Non-pigmented ciliary epithelial cell (primary cell): ENCODE measurements at places on chromosomes 2 and 18.
A peak's percentile ranks its signal among the peaks of the same experiment; 100 is the strongest.

- no peak for DNase-seq
These were observed 261.2 kb downstream of the ALK start for GRCh38 chr2:29660201-29660600.

DNA sequence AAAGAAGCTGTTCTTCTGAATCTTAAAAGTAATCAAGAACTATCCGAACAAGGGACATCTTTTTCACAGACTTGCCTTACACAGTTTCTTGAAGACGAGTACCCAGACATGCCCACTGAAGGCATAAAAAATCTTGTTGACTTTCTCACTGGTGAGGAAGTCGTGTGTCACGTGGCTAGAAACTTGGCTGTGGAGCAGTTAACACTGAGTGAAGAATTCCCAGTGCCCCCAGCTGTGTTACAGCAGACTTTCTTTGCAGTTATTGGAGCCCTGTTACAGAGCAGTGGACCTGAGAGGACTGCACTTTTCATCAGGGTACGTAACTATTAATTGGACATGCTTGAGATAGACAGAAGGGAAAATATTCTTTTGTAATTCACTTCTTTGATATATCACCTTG is 2.4 kb downstream of the MRPL44 start:
- DNase-seq: no peak

DNA sequence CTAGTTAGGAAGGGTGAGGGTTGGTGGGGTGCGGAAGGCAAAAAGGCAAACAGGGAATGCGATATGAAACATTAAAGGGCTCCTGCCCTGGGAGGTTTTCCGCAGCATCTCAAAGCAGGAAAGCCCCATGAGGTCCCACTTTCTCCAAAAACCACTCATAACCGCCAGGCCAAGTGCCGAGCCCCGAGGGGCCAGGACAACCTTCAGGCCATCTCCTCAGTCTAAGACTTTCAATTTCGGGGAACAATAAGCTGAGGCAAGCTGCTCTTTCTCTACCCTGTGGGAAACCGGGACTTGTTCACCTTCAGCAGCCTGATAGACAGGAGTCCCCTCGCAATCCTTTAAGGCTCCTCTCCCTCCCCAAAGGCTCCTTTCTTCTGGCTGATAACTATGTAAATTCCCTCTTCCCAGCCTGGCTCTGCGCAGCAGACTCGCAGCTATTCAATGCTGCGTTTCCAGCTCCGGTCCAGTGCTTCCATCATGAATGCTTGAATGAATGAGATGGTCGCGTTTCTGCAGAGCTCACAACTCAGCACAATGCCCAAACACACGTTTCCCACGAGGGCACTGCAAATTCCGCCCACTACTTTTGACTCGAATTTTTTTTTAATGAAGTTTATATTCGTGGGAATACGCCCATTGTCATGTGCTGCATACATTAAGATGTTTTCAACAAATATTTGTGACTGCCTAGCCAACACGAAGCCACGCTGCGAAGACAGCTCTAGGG is 1.4 kb downstream of the LAMA1 start:
- no peak for DNase-seq

GRCh38 chr2:226333388-226333787 is 466.2 kb downstream of the IRS1 start:
- DNase-seq: no peak

DNA sequence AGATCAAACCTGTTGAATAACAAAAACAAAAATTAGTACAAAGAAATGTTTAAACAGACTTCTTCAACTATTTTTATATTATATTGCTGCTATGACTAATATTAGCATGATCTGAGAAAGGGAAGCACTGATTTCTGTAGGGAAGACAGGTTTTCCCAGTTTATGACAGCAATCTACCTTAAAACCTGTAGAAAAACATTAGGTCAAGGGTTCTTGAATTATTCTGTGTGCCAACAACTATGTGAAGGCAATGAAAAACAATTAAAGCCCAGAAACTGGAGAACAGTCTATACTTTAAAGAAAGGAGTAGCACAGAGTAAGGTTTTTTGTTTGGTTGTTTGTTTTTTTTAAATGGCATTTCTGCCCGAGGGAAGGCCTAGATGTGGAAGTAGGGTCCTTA is 23.3 kb downstream of the PUM2 start:
- DNase-seq: no peak

GRCh38 chr2:18741895-18742732 is 152.7 kb upstream of the NT5C1B start:
- no peak for DNase-seq

- no peak for DNase-seq
These were observed 200.3 kb downstream of the PDE11A start for GRCh38 chr2:177872286-177872685.

DNA sequence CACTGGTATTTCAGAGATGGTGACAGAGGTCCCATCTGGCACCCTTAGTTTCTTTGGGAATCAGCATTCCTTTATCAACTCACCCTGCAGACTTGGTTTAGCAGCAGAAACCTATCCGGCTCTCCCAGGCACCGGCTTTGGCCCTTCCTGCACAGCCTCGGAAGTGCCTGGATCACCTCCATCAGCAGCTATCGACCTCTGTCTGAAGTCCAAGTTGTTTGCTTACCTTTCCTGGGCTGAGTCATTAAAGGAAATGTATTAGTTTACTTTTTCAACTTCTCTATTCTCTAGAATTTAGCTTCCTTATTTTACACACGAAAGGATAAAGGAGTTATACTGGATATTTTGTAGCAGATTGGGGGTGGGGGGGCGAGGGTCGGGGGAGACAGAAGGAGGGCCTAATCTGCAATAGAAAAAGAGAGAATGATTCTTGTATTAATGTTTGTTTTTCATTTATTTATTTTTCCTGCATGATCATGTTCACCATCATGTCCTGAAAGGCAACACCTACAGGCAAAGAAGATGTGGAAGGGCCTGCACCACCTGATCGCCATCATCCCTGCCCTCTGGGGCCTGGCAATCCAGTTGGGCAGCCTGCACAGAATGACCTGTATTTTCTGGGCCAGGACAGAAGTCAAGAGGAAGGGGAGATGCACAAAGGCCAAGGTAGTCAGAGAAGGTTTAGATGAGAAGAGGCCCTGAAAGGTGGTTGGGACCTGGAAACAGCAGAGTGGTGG is 22.1 kb upstream of the MAT2A start:
- no peak for DNase-seq

GRCh38 chr2:121284463-121285449 is at the start of gene TFCP2L1:
TFCP2L1 (minus strand) TSS chr2:121285202; CDS start chr2:121285109, 93 bp downstream.
- DNase-seq: no peak

GRCh38 chr2:183950673-183951072 is 647.7 kb upstream of the ZNF804A start:
- no peak for DNase-seq

DNA sequence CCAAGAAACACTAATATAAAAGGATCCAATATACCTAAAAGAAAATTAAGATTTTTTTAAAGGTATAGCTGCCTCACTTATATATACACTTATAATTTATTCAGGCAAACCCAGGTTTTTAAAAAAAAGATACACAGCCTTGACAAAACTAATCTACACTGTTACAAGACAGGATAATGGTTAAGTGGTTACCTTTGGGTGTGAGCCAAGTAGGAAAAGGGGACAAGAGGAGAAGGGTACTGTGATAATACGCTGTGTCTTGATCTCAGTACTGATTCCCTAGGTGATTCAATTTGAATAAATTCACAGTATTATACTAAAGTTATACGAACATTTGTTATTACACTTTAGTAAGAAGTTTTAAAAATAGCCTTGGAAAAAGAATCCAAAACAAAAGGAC is 30.6 kb downstream of the KLHL41 start:
- no peak for DNase-seq

DNA sequence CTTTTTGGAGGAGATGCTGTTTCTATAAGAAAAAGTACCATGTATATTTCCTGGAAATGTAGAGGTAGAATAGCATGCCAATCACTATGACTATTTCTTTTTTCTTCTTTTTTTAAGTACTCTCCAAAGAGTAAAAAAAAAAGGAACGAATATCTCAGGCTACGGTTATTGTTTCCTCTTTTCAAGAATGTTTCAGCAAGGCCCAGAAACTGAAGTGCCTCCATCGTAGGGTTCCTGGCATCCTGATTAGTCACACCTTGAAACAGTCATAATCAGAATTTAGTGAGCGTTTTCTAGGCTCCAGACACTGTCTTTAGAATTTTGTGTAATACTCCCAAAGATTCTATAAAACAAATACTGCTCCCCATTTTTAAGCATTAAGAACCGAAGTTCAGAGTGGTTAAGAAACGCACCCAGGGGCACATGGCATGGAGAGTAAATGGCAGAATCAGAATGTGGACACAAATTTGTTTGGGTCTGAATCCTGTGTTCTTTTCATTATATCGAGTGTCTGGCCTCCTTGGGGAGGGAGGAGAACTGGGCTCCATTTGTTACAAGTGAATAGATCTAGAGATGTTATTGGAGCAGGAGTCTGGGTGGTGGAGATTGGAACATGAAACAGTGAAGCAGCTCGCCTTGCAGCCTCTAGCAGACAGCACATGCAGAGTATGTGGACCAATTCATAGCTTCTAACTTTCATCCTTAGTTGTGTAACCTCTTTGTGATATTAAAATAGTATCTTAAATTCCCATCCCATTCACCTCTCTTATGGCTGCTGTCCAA is 26.7 kb downstream of the ZEB2 start:
- DNase-seq: no peak

GRCh38 chr2:191811807-191812602 is 34.9 kb downstream of the CAVIN2 start:
- DNase-seq: no peak

DNA sequence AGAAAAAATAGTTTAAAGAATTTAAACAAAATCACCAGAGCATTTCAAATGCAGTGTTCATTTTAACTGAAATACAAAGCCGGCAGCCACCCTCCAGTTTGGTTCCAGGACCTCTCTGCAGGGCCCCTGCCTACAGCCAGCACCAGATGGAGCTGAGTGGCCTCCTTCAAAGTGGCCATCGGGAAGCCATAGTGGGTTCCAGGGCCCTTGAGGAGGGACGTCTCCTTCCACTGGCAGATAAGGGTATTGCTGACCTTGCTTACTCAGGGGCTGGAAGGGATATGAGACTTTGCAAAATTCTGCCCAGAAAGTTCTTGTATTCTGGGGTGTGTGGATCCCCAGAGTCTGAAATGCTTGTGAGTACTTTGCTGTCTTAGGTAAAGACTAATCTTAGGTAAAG is 205.2 kb upstream of the APCDD1 start:
- no peak for DNase-seq

GRCh38 chr2:204591225-204591624 is 46.0 kb downstream of the PARD3B start:
- DNase-seq: no peak

DNA sequence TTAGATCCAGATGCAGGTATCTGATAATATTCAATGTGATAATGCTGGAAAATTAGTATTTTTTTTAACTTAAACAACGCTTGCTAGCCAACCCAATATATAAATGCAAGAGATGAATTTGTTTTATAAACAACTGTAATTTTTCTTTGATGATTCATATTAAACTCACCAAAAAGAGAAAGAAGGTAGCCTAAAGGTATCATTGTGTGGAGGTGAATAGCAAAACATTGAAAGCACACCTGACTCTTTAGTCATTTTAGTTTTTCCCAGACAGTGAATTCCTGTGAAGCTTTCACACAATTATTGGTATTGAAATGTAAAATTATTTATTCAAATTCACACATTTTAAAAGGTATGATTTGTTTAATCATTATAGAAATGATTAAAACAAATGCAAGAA is 424.0 kb downstream of the NR4A2 start:
- DNase-seq: no peak

DNA sequence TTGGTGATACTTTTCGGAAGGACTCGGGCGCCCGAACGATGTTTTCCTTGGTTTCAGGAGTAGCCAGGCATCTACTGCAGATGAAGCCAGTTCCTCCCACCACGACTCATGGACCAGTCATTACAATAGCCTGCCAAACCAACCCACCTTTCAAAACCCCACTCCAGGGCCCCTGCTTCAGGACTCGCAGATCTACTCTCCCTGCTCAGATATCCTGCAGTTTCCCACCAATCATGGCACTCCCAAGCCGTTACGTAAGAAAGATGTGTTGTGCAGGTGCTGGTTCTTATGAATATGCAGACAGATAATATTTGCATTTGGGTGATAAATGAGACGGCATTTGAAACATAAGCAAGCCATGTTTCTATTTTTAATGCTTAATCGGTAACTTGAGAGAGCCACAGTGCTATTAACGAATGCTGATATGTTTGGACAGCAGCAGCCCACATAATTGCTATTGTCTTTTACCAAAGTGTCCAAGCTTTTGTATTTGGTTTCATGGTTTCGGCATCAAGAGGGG is 3.5 kb upstream of the CYS1 start:
- no peak for DNase-seq

- DNase-seq: peak; percentile 63
These were observed 1060.6 kb upstream of the FANCL start for GRCh38 chr2:59301466-59302402.

GRCh38 chr2:41710944-41711343 is 336.9 kb upstream of the PKDCC start:
- DNase-seq: no peak

DNA sequence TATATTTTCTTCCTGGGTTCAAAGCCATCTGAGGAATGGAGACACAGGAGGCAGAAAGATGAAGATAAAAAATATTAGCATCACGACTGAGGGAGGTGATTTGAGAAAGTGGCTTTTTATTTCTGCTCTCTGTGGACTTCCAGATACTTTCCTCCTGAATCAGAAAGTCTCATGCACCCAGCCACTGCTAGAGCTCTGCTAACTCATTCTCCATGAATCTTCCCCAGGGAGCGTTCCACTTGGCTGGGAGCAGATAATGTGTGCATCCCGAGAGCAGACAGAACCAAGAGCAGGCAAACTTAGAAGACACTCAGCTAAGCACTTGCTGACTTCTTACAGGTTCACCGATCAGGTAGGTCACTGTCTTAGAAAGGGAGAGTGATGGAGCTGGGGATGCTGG is 264.1 kb upstream of the THUMPD2 start:
- DNase-seq: peak; percentile 46

DNA sequence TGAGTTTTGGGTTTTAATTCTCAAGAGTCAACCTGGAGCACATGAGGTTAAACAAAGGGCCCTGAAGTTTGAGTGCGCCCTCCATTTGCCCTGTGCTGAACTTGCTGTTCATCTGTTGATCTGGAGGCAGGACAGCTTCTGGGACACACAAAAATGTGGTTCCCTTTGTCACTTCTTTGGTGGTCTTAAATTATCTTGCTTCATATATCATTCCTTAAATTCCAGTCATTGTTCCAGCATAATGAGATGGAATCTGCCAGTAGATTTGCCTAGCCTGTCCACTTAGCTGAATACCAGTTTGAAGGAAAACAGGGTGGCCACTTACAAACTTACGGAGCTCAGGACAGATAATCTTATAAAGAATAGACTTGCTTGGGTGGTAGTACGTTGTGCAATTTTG is 916 bp downstream of the CETN1 start:
- no peak for DNase-seq

DNA sequence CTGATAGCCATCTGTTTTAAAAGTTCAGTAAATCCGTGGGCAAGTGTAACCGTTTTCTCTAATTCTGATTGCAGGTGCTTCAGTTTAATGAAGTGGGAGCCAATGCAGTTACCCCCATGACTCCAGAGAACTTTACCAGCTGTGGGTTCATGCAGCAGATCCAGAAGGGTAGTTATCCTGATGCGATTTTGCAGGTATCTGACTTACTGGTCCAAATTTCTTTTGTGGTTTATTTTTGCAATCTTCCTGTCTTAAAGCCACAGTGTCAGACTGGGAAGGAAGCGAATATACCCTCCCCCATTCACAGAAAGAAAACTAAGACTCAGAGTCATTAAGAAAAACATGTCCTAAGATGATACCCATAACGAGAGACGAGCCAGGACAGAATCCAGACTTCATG is 7.7 kb downstream of the SERPINB2 start:
- no peak for DNase-seq

- no peak for DNase-seq
These were observed 24.5 kb upstream of the MYO1B start for GRCh38 chr2:191220671-191221070.

- no peak for DNase-seq
These were observed 89.7 kb upstream of the RNF152 start for GRCh38 chr18:61982475-61982874.
